MV-4-11 (cell line): ENCODE measurements at places on chromosomes 2 and 18.

DNA sequence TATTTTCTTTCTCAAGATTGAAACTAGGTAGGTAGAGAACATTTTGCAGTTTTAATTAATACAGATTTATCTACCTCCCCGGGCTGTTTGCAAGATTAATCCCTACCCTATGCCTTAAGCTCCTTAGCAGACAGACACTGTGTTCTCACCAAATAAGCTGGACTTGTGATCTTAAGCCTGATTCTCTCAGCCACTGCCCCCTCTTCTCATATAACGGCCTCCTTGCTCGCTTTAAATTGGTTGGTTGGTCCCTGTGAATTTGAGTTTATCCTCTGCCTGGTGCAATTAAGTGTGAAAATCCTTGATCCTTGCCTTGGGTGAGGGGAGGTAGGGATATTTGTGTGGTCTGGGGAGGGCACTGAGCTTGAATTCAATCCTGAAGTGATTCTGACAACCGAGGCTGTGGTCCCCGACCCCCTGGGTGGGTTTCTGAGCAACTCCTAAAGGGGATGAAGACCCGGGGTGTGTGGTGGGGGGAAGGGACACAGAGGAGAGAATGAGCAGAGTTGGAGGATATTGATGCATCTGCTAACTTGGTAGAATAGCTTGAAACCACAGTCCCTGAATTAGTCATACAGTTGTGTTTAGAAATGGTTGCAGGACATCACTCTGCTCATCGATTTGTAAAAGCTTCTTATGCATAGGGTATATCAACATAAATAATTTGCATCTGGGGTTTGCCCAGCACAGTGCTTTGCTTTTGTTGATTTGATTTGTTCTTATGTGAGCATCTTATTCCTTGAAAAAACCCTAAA is 36.9 kb upstream of the NCKAP5 start:
- no peak for DNase-seq

GRCh38 chr2:215542690-215543089 is 106.8 kb upstream of the FN1 start:
- DNase-seq: no peak

- DNase-seq: peak; percentile 8
Observed at GRCh38 chr2:207463433-207463832, 66.3 kb upstream of the CREB1 start.

DNA sequence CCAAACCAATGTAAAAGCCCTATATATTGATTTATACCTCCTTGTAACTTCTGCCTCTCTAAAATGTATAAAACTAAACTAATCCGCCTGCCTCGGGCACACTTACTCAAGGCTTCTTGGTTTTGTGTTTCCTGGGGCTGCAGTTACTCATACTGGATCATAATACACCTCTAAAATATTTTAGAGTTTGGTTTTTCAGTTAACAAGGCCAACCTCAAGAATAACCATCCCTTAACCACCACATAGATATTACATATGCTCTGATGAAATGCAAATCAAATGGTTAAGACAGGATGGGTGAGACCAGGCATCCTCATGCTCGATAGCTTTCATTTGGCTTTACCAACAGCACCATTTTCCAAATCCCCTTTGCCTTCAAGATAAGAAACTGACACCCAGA is 46.4 kb downstream of the UXS1 start:
- no peak for DNase-seq

GRCh38 chr2:26605999-26606846 is 34.9 kb downstream of the CIB4 start:
- no peak for DNase-seq

- DNase-seq: no peak
Observed at GRCh38 chr2:130966149-130966774, 127.0 kb downstream of the FAM168B start.

DNA sequence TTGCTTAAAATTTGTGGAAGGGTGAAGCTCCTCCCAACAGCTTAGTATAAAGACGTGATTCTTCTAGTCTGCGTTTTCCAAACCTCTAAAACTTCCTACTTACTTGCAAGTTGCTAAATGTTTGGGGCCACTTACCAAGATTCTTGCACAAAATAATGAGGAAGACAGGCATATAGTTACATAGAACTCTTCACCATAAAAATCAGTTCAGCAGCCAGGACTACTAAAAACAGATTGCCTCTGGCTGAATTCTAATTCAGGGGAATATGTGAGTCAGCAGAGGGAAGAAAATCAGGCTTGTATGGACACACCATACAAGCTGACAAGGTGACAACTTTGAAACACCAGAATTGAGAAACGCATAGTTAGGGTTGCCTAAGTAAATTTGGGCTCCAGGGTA is 2.8 kb upstream of the PEX13 start:
- DNase-seq: no peak

DNA sequence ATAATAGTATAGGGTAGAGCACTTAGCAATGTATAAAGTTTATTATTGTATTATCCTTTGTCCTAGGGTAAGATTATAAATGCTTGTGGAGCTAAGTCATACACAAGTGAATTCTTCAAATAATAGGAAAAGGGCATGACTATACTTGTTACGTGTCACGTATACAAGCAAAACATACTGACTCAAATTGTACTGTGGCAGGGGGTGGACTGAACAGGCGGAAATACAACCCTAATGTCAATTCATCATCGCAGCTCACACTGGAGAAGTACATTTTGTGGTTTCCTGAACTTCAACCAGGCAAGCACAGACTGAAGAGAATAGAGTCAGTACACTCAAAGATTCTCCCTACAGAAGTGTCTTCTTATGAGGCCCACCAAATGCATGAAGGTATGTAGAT is 201.0 kb downstream of the MBD2 start:
- peak; percentile 41 for DNase-seq

GRCh38 chr2:42233976-42234441 is 64.9 kb downstream of the EML4 start:
- DNase-seq: no peak

GRCh38 chr2:69353360-69353759 is 33.7 kb downstream of the GFPT1 start:
- peak; percentile 22 for DNase-seq

GRCh38 chr2:63827749-63828148 is 13.9 kb upstream of the UGP2 start:
- DNase-seq: no peak
